Mesothelial cell of epicardium (in vitro differentiated cells): ENCODE measurements at places on chromosomes 3 and 15.

- no peak for DNase-seq
Observed at GRCh38 chr15:97915261-97915660, 45.2 kb upstream of the ARRDC4 start.

- DNase-seq: no peak
Observed at GRCh38 chr3:63934041-63934866, 22.1 kb upstream of the SCAANT1 start.

GRCh38 chr15:29410338-29410737 is 140.7 kb upstream of the NSMCE3 start:
- DNase-seq: no peak

DNA sequence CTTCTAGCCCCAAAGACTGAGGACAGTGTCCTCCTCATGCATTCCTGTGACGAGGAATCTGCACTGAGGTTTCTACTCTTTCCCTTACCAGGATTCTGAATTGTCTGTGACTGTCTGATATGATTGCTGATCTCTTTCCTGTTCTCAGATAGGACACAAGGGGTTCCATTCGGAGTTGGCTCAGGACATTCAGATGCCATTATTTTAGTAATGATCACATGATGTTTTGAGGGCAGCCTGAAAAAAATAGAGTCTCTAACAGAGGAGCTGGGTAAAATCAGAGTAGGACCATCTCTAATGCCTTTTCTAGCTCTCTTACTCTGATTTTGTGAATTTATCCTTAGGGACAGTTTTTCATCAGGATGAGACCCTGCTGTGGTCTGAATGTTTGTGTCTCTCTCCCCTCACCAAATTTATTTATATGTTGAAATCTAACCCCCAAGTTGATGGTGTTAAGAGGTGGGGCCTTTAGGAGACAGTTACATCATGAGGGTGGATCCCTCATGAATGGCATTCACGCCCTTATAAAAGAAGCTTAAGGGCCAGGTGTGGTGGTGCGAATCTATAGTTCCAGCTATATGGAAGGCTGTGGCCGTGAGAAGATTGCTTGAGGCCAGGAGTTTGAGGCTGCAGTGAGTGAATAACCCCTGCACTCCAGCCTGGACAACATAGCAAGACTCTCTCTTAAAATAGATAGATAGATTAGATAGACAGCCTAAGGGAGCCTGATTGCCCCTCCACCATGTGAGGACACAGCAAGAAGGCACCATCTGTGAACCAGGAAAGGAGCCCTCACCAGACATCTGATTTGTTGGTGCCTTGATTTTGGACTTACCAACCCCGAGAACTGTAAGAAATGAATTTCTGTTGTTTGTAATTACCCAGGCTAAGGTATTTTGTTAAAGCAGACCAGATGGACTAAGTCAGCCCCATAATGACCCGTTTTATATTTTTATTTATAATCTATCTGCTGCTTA is 24.4 kb downstream of the FNDC3B start:
- no peak for DNase-seq

DNA sequence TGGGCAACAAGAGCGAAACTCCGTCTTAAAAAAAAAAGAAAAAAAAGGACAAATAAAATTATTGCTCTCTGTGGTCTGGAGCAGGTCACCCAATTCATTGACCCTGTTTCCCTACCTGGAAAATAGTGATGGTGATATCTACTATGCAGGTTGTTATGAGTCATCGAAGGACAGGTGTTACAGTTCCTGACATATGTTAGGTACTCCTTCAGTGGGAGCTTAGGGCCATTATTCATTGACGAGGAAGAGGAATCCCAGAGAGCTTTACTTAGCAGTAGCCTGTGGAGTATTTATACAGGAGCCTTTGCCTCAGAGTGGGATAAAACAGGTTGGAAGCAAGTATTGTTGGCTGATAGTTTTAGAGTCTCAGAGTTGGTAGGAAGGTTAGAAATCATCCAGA is 74.5 kb downstream of the SLC7A14 start:
- no peak for DNase-seq

GRCh38 chr3:158776531-158776930 is 25.3 kb upstream of the MFSD1 start:
- DNase-seq: no peak

DNA sequence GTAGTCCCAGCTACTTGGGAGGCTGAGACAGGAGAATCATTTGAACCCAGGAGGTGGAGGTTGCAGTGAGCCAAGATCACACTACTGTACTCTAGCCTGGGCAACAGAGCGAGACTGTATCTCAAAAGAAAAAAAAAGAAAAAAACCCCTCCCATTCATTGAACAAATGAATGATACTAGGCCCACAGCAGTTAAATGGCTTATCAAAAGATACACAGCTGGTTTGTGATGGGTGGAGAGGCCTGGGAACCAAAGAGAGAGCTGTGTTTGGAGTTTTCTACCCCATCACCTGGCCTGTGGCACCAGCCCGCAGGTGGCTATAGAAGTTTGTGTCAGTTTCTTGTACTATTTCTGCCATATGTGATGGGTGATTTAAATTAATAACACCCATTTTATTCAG is 43.1 kb upstream of the LCTL start:
- no peak for DNase-seq

DNA sequence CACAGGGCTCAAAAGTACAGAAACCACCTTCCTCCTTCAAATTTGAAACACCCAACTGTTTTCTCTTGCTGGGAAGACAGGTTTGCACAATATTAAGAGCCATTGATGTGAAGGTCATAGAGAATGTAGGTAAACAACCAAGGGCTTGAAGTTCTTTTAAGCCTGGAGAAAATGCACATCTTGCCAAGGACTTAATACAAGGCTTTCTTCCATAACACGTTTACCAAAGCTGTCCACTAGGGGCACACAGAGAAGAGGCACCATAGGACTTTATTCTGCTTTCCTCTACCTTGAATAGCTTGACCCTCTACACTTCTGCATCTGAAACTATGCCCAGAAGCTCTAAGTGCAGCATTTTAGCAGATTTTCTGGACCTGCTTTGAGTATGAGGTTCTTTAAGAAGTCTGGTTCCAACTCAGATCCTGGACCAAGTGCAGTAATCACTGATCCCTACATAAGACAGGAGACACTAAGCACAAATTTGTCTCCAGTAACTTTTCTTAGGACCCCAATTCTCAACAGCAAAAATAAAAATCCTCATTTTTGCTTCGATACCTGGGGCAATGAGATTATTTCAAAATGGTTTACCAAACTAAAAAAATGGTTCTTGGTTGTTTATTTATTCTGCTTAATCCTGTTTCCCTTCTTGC is 138.0 kb downstream of the FBN1 start:
- no peak for DNase-seq

GRCh38 chr3:150077581-150078247 is 107.0 kb upstream of the PFN2 start:
- DNase-seq: no peak

- DNase-seq: no peak
Observed at GRCh38 chr3:128665362-128666021, 14.9 kb upstream of the RPN1 start.

- DNase-seq: peak; percentile 34
Observed at GRCh38 chr3:38354588-38355330, 8.2 kb downstream of the XYLB start.

GRCh38 chr3:51715231-51715976 is 8.5 kb downstream of the GRM2 start:
- no peak for DNase-seq
